Mesothelial cell of epicardium (in vitro differentiated cells): ENCODE measurements at places on chromosomes 16 and 17.

DNA sequence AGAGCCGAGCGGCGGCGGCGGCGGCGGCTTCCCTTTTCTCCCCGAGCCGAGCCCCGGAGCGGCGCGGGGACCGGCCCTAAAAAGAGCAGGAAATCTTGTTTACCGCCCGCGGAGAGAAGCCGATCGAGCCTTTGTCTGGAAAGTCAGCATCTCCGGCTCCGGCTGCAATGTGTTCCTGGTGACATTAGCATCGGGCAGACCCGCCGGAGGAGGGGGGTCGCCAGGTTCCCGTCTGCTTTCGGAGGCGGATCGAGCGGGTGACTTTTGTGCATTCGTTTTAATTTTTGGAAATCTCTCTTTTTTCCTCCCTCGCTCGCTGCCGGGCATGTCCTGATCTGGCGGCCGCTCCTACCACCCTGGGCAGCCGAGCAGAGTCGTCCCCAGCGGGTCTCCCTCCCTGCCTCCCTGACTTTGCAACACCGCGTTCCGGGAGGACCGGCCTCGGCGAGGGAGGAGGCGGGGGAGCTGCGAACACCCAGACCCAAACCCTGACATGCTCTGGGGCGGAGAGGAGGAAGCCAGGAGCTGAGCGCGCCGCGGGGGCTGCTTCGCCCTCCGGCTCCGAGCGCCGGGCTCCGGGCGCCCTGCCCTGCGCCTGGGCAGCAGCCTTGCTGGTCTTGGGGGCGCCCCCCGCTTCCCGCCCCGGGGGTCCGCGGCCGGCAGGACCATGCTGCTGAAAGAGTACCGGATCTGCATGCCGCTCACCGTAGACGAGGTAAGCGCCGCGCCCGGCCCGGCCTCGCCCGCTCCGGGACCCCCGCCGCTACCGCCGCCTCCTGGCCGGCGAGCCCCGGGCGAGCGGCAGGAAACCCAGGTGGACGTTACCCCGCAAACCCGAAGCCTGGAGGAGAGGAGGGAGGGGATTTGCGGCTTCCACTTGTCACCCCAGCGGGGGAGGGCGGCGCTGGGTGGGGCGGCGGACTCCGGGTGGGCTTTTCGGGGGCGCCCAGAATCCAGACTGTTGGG is 690 bp downstream of the PITPNC1 start:
- peak; percentile 37 for DNase-seq

GRCh38 chr16:13393816-13394215 is 492.4 kb downstream of the SHISA9 start:
- DNase-seq, result no peak

DNA sequence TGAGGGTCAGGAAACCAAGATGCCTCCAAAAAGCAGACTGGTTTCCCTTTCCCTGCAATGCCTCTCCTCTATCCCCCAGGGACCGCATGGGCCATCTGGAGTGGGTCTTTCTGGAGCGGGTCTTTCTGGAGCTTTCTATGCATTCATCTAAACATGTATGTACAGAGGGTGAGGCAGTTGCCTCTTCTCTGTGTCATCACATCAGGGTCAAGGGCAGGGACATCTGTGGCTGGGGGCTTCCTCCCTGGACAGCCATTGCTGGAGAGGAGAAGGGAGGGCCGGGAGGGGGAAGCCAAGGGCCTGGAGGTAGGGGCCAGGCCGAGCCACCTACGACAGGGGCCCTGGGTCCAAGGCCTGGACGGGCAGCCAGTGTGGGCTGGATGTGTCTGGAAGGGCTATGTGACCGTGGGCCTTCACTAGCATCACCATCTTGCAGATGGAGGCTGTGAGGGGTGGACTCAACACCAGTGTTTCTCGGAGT is 840 bp downstream of the ADCY7 start:
- no peak for DNase-seq

- no peak for DNase-seq
Measured at GRCh38 chr16:2056681-2057407, 9.1 kb downstream of the TSC2 start.

DNA sequence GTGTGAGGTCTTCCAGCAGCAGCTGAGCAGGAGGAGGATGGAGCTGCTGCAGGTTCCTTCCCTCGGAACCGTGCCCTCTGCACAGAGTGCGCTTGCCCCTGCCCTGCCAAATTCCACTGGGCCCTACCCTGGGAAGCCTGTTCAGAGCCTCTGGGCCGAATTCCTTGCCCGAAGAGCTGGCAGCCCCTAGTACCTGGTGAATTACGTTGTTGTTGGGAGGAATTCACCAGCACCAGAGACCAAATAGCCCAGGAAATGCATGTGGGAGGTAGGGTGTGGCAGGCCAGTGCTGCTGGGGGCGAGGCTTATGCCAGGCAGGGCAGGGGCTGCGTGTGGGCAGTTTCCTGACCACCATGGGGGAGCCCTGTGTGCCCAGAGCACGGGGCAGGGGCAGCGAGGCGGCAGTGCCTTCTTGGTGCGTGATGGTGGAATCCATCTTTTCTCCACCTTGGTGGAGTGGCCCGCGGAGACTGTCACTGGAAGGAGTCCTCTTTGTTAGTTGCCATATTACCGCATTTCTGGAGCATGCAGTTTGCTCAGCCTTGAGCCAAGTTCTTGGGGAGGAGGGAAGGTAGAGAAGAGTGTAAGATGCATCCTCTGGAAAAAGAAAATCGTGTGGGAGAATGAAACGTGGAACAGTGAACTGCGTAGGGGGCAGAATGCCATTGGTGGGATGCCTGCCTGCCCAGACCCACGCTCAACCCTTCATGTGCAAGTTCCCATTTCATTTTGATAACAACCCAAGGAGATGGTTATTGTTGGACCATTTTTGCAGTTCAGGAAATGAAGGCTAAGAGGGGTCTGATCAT is 2.3 kb downstream of the MRC2 start:
- DNase-seq, result no peak

GRCh38 chr16:11639925-11640899 is 28.0 kb upstream of the SNN start:
- DNase-seq, result no peak

DNA sequence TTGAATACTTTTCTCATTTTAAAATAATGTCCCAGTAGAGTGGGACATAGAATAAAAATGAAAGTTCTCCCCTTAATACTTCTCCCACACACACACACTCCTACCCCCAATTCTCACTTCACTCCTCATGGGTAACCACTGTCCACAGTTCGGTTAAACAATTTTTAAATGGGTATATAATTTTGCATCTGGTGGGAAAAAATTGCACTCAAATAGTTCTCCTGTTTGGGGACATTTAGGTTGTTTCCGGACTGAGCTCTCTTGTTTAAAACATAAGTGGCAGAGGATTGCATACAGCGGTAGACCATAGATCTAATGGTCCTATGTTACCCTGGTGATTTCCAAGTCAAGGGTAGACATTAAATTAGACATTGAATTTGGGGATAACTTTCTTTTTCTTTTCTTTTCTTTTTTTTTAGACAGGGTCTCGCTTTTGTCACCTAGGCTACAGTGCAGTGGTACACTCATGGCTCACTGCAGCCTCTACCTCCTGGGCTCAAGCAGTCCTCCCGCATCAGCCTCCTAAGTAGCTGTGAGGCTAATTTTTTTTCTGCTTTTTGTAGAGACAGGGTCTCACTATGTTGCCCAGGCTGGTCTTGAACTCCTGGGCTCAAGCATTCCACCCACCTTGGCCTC is 138.3 kb downstream of the SOCS1 start:
- no peak for DNase-seq

DNA sequence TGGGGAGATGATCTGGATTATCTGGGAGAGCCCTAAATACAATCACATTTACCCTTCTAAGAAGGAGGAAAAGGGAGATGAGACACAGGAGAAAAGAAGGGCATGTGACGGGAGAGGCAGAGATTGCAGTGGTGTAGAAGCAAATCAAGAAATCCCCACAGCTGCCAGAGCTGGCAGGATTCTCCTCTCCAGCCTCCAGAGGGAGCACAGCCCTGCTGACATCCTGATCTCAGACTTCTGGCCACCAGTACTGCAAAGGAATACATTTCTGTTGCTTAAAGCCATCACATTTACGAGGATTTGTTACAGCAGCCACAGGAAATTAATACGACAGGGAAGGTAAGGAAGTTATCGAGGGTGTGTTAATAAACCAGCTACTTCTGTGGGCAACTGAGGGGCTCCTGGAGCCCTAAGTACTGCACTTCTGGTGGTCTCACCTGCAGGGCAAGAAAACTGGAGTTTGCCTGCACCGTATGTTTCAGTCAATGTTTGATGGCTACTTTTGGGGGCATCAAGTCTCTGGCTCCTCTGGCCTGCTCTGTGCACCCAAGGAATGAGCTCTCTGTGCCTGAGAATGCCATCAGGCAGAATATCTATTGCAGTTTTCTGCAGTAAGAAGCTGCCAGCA is 22.9 kb upstream of the CDH13 start:
- DNase-seq, result no peak

DNA sequence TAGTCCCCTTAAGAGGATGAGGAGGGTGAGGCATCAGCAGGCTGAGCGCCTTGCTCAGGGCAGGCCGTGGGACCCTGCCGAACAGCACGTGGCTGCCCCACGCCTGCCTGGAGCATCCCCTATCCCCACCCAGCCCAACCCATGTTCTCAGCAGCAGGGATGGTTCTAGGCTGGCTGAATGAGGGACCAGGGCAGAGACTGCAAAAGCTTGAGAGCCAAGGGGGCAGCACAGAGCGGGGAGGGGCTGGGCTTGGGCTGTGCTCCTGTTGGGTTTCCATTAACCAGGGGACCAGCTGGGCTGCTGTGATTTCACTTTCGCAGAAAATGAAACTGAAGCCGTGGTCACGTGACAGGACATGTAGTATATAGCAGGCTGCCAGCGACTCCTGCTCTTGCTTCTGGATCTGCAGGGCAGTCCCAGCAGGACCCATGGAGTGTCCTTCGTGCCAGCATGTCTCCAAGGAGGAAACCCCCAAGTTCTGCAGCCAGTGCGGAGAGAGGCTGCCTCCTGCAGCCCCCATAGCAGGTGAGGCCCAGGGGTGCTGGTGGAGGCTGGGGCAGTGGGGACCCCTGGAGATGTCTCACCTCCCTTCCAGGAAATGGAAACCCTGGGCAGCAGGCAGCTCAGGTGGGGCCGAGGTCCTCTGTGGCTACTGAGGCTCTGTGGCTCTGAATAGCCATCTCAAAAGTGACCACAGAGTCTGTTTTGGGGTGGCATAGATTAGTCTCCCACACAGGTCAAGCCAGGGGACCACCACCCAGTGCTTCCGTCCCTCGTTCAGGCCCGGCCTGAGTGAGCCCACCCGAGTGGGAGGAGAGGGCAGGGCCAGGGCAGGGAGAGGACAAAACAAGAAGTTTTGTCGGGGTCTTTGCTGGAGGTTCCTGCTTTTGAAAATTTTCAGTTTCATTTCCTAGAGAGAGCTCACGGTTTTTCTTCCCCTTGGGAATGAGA is 2.9 kb downstream of the RNF213 start:
- no peak for DNase-seq

GRCh38 chr17:73003487-73003886 is 89.0 kb downstream of the SLC39A11 start:
- no peak for DNase-seq

GRCh38 chr16:81782236-81782635 is 3.1 kb downstream of the PLCG2 start:
- no peak for DNase-seq

GRCh38 chr17:40516581-40517285 is 15.3 kb upstream of the TNS4 start:
- no peak for DNase-seq

- DNase-seq, result no peak
Measured at GRCh38 chr16:54847207-54847606, 83.5 kb upstream of the IRX5 start.

- no peak for DNase-seq
Measured at GRCh38 chr16:4200000-4200780, 41.7 kb downstream of the SRL start.

DNA sequence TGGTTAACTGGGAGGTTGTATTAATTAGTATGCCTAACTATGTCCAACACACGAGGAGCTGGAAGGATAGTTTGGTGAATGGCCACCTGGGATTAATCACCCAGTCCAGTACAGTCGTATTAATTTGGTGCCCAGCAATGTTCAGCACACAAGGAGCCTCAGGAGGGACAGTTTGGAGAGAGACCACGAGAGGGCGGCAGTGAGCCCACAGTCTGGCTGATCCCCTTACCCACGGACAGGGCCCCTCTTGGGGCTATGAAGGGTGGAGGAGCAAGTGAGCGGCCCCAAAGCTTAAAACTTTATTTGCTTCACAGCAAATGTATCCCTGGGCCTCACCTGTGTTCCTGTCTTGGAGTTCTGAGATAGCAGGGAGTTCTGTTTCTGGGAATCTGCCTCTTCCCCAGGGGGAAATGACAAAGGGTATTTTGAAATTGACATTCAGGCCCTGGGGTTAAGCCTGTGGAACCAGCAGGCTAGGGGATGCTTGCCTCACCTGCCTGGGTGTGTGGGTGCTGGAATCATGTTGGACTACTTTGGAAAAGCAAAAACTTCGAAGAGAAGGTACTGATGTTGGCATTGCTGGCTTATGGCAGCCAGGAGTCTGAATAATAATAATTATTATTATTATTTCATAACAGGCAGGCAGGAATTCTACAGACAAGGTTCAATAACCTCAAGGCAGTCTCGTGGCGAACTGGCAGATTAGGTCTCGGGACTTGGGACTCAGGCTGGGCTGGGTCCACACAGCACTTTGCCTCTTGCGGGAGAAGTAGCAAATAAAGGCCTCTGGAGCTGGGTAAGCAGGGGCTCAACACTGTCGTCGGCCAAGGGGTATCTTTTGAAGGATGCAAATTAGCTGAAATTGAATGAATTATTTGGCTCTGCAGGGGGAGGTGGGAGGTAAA is 227.6 kb upstream of the ASIC2 start:
- peak; percentile 87 for DNase-seq

GRCh38 chr17:16463358-16464302 is 28.4 kb downstream of the LRRC75A start:
- DNase-seq, result no peak

- no peak for DNase-seq
Measured at GRCh38 chr16:66588981-66589713, 9.9 kb downstream of the CMTM2 start.

- no peak for DNase-seq
Measured at GRCh38 chr17:79670537-79671084, 59.8 kb upstream of the RBFOX3 start.
